Progenitor cell of endocrine pancreas (in vitro differentiated cells): ENCODE measurements at places on chromosomes 4 and X.

DNA sequence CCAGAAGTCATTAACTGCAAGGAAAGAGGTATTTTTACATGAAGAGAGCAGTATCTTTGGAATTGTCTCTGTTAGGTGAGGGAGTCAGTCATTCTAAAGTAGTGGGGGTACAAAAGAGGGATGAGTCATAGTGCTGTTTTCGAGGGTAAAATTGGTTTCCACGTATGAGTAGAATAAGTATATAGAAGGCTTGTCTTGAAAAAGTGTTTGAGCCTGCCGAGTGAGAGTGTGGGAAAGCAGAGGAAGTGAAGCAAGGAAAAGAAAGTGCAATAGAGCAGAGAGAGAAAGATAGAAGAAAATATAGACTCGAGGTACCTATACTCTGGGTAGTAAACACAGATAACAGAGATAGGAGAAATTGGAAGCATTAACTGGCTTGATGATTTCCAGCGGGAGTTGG, 696.4 kb downstream of the DMD start:
- no peaks in the 10 kb centered on the region for H3K4me1 ChIP-seq
- DNase-seq: no peak
- no peak overlapping the region for H3K27ac ChIP-seq
- no peak overlapping the region for H3K4me3 ChIP-seq
- H3K27me3 ChIP-seq: no peaks in the 10 kb centered on the region
- no peaks in the 10 kb centered on the region for H3K36me3 ChIP-seq

- no peak overlapping the region for H3K4me3 ChIP-seq
- no peaks in the 10 kb centered on the region for H3K27me3 ChIP-seq
- no peak for DNase-seq
- no peaks in the 10 kb centered on the region for H3K4me1 ChIP-seq
- H3K27ac ChIP-seq: no peak overlapping the region
- H3K36me3 ChIP-seq: no peaks in the 10 kb centered on the region
These were observed 212.2 kb upstream of the MAGEB18 start for GRCh38 chrX:25925946-25926345.

GRCh38 chr4:39626261-39626660, 12.4 kb downstream of the SMIM14 start:
- peak overlapping the region; percentile 33 for H3K27ac ChIP-seq
- H3K36me3 ChIP-seq: peaks cover 16% of the 10 kb centered on the region
- peaks cover 17% of the 10 kb centered on the region for H3K4me1 ChIP-seq
- no peaks in the 10 kb centered on the region for H3K27me3 ChIP-seq
- DNase-seq: no peak
- no peak overlapping the region for H3K4me3 ChIP-seq

DNA sequence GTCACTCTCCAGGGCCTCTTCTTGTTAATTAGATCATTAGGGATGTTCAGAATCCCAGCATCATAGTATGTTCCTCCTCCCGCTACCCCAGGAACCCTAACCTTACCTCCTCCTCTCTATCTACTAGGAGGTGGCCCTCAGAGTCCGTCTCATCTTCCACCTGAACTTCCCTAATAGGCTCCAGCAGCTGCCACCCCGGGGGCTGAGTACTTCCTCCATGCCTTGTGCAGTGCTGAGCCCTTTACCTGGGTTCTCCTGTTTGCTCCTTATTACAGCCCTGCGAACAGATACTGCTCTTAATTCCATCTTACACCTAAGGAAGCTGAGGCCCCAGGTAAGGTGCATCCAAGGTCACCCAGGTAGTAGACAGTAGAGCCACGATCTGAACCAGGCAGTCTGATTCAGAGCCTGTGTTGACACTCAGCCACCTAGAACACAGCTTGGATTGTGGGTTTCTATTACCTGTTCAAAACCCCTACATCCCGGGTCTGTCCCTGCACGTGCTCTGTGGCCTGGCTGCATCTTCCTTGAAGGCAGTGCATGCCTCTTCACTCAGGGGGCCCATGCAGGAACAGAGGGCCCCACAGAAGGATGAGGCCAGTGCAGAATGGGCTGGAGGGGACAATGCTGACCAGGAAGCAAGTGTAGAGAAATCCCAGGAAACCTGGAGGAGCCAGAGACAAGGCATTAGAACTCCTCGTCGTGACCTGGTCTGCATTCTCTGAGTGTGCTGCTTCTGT, 51.4 kb upstream of the MSANTD1 start:
- no peaks in the 10 kb centered on the region for H3K27me3 ChIP-seq
- DNase-seq: no peak
- no peaks in the 10 kb centered on the region for H3K4me1 ChIP-seq
- no peak overlapping the region for H3K27ac ChIP-seq
- peaks cover 9% of the 10 kb centered on the region for H3K36me3 ChIP-seq

DNA sequence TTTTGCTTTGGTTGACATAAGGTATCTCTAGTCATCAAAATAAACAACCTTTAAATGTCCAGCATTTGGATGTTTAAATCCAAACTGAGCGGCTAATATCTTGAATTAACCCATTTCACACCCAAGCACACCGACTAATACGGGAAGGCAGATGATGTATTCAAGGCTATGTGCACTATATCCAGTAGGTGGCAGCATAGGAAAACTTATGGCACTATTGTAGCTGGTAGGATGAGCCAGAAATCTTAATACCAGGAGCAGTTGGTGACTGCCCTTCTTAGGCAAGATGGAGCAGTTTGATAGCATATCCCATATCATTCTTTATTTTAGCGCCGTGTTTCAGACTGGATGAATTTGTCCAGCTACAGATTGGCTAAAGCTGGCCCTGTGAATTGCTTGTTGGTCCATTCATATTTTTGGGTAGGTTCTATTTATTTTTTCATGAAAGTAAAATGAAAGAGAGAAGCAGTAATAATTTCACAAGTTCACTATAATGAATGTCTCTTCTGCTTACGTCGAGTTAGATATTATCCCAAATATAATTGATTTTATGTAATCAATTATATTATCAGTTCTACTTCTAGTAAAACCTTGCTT, 24.4 kb downstream of the UCHL1 start:
- no peak overlapping the region for H3K4me3 ChIP-seq
- H3K27ac ChIP-seq: no peak overlapping the region
- H3K27me3 ChIP-seq: peaks cover 12% of the 10 kb centered on the region
- peaks cover 3% of the 10 kb centered on the region for H3K4me1 ChIP-seq

DNA sequence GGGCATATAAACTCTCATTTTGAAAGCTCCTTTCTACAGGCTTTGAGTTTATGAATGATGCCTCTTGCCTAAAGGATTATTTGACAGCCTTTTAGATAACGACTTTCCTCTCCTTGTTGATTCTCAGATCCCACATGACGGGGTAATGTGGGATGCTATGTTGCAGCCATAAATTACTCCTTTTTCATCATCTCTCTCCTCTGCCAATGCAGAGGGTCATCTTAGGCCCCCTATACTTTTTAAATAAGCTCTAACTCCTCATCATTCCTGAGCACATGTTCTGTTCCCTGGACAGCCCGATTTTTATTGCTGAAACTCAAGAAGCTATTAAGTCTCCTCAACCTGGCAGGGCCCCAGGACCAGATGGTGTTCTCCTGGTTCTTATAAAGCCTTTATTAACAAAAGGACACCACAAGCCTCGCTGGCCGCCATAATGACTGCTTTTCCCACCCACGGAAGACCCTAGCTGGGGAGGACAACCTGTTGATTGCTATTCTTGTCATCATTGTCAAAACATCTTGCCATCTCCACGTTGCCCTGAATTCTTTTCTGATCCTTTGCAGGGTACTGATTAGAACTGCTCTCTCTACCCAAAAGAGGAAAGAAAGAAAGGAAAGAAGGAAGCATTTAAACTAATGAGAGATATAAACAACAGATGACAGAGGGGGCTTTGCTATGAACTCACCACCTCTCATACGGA, 150.7 kb downstream of the DHX15 start:
- peaks cover 8% of the 10 kb centered on the region for H3K27me3 ChIP-seq
- H3K27ac ChIP-seq: no peak overlapping the region
- DNase-seq: no peak
- no peaks in the 10 kb centered on the region for H3K4me1 ChIP-seq
- H3K36me3 ChIP-seq: no peaks in the 10 kb centered on the region
- no peak overlapping the region for H3K4me3 ChIP-seq

GRCh38 chr4:146154057-146154456, 21.5 kb upstream of the LSM6 start:
- H3K27ac ChIP-seq: no peak overlapping the region
- no peak for DNase-seq
- H3K36me3 ChIP-seq: no peaks in the 10 kb centered on the region

DNA sequence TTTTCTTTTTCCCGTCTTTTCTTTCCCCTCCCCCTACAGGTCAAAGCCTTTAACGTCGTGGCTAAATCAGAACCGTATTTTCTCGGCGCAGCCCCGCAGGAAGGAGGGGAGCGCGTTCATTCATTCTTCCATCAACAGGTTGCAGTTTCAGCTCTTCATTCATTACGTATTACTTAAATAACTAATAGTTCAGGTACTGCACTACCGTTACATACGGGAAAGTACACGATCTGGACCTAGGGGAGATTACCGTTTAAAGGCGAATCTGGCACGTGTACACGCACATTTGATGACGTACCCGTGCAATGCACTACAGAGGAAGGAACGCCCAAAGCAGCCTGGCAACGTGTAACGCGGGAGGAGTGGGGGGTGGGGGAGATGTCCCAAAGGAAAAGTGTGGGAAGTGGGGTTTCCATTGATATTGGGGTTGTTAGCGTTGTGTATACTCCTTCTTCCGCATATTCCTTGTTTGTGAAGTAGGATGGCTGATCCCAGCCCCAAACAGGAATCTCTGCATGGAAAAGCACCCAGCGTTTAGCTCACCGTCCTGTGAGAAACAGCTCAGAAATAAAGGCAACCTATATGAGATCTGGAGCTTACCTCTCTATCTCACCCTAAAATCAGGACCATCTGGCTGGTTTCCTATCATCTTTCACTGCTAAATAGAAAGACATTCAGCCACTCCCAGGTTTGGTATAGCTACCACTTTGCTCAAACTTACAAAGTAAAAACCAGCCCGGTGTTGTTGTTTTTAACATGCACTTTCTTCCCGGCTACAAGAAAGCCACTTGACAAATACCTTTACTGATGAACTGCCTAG, 585 bp upstream of the SEC24D start:
- H3K27ac ChIP-seq: peak overlapping the region; percentile 97
- peaks cover 13% of the 10 kb centered on the region for H3K27me3 ChIP-seq
- H3K4me1 ChIP-seq: peaks cover 7% of the 10 kb centered on the region
- DNase-seq: peak; percentile 12
- H3K36me3 ChIP-seq: peaks cover 6% of the 10 kb centered on the region

- no peak overlapping the region for H3K4me3 ChIP-seq
- H3K27ac ChIP-seq: no peak overlapping the region
- no peaks in the 10 kb centered on the region for H3K27me3 ChIP-seq
- peaks cover 3% of the 10 kb centered on the region for H3K4me1 ChIP-seq
- DNase-seq: no peak
- H3K36me3 ChIP-seq: no peaks in the 10 kb centered on the region
These were observed 555.6 kb downstream of the PPARGC1A start for GRCh38 chr4:23333946-23334878.

DNA sequence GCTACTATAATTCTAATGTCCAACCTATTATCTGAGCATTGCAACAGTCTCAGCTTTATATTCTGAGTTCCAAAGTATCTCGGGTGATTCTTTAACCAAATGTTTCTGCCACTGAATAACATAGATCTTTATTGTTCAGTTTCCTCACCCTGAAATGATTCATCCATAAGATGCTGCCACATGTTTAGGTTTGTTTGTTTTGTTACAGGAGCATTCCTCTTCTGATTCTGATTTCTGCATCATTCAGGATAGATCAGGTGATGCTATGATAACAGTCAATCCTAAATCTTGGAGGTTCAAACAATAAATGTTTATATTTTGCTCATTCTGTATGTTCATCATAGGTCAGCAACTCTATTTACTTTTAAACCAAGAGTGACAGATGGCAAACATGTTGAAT, 927.6 kb downstream of the PCDH7 start:
- H3K4me3 ChIP-seq: no peak overlapping the region
- H3K27me3 ChIP-seq: no peaks in the 10 kb centered on the region
- H3K36me3 ChIP-seq: peaks cover 3% of the 10 kb centered on the region

GRCh38 chrX:155949098-155949497, 48.4 kb upstream of the IL9R start:
- no peaks in the 10 kb centered on the region for H3K4me1 ChIP-seq
- no peak overlapping the region for H3K4me3 ChIP-seq
- no peak overlapping the region for H3K27ac ChIP-seq
- DNase-seq: no peak
- H3K27me3 ChIP-seq: no peaks in the 10 kb centered on the region
